ENCODE measurements at places on chromosomes 4 and X.

DNA sequence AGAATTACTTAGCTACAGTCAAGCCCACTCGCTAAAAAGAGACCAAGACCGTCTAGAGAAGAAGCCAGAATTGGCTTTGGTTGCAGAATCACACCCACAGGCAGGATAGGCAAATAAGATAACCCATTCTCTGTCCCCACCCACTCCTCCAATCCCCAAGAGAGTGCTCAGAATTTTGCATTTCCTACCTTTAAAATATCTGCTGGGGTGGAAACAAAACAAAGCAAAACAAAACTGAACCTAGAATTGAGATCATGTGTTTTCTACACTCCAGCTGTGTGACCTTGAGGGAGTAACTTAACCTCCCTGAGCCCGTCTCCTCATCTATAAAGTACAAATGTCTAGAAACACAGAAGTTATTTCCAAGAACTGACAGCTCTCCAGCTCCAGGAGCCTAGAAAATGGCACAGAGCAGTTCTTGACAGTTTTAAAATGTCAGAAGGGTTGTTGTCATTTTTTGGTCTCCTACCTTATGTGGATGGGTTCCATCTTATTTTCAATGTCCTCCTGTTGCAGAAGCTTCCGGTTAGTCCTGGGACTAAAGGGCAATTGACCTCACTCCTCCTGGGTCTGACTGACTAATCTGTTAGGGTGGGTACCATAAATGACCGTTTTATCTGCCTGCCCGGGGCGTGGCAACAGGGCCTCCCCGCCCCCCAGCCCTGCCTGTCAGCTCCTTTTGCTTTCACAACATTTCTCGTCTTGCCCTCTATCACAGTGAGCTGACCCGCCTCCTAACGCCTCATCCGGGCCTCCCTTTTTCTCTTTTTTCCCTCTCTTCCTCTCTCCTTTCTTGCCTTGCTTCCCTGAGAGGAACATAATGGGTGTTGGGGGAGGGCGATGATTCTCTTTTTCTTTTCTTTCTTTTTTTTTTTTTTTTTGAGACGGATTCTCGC is 114.0 kb downstream of the RBM47 start:
- no peak for DNase-seq

DNA sequence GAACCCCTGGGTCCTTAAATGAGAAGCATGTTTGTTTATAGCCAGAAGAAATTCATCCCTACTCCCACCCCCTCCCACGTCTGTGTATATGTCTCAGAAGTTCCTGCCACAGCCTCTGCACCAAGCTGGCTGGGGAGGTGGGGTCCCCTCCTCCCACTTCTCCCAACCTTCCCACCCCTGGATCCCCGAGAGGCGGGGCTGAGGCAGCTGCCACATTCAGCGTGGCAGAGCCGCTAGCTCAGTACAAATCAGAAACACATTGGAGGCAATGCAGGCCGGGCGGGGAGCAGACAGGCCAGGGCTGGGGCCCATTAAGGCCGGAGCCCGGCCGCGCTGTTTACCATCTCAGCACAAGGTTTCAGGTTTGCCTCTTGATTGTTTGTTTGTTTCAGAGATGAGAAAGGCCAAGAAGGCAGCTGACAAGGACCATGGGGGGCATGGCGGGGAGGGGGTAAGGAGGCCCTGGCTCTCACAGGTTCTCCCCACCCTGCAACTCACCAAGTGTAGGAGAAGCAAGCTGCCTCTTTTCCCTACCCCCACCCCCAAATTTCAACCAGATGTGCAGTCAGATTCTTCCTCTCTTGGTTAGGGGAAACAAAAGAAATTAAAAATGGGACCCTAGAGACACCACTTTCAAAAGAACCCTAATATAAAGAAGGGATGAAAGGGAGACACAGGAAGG is 22.3 kb downstream of the PJA1 start:
- no peak for DNase-seq

- DNase-seq, result no peak
These were observed 592.4 kb downstream of the GLUD2 start for GRCh38 chrX:121639781-121640180.

GRCh38 chrX:150896632-150897031 is 1.8 kb downstream of the CD99L2 start:
- DNase-seq, result no peak

DNA sequence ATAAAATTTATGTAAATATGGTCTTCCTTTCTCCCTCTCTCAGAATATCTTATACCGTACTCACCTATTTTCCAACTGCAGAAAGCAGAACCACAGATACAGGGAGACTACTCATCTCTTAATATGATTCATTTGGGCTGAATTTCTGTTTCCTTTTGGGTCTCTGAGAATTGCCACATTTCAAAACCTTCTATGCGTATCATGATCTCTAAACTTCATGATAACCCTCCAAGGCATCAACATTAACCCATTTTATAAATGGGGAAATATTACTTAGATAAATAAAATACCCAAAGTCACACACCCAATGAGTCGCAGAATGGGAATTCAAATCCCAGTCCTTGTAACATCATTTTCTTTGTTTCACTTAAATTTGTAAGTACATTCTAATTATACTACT is 16.6 kb upstream of the PRDM8 start:
- DNase-seq, result no peak

- no peak for DNase-seq
These were observed 42.6 kb downstream of the SHROOM4 start for GRCh38 chrX:50771382-50771781.

DNA sequence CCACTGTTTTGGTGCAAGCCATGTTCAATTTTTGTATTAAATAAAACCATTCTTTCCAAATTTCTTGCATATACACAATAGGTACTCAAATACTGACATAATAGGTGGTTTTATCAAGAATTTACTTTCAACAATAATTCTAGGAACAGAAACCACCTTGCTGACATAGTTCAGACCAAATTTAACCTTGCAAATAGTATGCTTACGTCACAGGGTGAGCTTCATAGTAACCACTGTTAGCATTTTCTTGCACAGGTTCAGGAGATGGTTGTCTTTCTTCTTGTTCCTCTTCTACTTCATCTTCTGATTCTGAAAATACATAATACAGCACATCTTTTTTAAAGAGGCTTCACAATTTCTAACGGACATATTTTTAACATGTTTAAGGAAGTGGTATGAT is 17.6 kb downstream of the G3BP2 start:
- DNase-seq, result no peak

- no peak for DNase-seq
These were observed 5.5 kb upstream of the OPRPN start for GRCh38 chr4:70392057-70392776.

DNA sequence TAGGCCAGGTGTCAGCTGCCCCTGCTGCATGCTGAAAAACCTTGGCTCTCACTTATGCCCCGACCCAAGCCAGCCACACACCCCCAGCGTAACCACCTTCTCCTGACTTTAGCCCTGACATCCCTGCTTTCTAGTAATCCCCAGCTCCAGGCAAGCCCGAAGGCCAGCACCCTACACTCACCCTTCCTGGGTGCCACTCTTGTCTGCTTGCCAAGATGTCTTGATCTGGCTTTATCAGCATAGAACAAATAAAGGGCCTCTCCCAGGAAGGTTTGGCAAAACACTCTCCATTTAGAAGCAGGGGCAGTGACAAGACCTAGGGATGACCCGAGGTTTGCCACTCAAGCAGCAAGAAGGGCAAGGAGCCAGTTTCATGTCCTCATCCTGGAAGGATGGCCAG is 6.8 kb upstream of the MAP9 start:
- no peak for DNase-seq

DNA sequence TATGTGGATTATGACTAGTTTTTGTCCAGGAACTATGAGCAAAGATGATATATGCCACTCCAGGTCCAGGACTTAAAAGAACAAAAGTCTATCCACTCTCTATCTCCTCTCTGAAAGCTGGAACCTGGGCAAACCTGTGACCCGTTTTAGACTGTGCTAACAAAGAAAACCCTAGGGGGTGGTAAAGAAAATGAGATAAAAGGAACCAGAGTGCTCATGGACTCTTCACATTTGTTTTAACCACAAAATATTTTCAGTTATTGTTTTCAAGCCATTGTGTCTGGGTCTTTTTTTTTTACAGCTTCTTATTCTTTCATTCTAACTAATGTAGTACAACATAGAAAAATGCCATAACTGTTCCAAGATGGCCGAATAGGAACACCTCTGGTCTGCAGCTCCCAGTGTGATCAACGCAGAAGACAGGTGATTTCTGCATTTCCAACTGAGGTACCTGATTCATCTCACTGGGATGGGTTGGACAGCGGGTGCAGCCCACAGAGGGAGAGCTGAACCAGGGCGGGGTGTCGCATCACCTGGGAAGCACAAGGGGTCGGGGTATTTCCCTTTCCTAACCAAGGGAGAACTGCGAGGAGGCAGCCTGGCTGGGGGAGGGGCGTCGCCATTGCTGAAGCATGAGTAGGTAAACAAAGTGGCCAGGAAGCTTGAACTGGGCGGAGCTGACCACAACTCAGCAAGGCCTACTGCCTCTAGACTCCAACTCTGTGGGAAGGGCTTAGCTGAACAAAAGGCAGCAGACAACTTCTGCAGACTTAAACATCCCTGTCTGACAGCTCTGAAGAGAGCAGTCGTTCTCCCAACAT is 45.1 kb downstream of the CHM start:
- DNase-seq, result no peak

- DNase-seq, result no peak
These were observed 24.8 kb downstream of the RTL9 start for GRCh38 chrX:110383414-110383813.

GRCh38 chr4:68372588-68372987 is 22.7 kb upstream of the YTHDC1 start:
- DNase-seq, result no peak

DNA sequence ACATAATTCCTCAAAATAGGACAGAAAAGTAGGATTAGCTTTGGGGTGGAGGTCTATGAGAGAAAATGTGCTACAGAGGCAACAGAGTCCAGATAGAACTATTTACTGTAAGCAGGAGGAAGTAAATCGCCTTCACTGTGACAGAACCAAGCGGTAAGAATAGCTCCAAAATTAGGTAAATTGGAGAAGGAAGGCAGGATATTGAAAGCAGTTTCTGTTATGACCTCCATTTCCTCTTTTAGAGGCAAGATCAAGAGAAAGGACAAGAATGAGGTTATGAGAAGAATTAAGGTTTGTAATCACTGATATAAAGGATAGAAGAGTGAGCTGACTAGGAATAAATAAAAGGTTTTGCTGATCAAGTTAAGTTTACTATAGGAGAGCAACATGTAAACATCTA is 44.1 kb upstream of the NEUROG2 start:
- no peak for DNase-seq

DNA sequence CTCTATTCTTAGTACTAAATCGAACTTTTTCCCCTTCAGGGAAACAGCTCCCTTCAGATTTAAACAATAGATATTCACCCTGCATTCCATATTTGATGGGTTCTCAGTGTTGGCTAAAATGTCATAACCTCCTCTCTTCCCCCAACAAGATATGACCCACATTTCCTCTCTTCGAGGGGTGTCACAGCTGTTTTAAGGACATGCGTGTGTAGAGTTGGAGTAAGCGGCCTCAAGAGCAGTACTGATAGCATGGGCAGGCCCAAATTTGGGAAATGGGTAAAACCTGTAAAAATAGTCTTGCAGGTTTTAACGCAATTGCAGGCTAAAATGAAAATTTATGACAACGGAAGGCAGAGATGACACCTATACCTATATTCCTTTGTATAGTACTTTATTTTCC is 28.7 kb downstream of the SAT1 start:
- no peak for DNase-seq

DNA sequence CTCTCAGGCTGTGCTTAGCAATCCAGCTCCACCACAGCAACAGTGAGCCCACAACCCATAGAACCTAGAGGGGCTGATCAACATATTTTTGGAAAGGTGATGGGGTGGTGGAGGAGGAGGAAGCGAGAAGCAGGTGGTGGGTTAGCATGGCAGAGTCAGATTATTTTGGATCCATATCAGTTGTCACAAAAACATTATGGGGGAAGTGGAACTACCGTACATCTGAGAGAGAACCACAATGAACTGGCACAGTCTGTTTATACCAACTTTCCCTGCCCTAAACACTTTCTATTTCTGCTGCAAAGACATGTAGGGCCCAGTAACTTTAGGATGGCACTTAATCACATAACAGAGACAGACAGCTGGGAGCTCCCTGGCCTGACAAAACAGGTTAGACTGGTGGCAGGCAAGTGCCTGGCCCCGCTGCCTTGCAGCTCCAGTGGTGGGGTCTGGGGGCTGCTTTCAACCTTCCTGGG is 4.3 kb downstream of the SLC9A7 start:
- DNase-seq, result no peak

- no peak for DNase-seq
These were observed 26.3 kb upstream of the ADGRL3 start for GRCh38 chr4:61173799-61174198.

- no peak for DNase-seq
These were observed 12.1 kb downstream of the HTRA3 start for GRCh38 chr4:8281519-8282133.

GRCh38 chr4:153905231-153905630 is 116.3 kb upstream of the SFRP2 start:
- DNase-seq, result no peak

DNA sequence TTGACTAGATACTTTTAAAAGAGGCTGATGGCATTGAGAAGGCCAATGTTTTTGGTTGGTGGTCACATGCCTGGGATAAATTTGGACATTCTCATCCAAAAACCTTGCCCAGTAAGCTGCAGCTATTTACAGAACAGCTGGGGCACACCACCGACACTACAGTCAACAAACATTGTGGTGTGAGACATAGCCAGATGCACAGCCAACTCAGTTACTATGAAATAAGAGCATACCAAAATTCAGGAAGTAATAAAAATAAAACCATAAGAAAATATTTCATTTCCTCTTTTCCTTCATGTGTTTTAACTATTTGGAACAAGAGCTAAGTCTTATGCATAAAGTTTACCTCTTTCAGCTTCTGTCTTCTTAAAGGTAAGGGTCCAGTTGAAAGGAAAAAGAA is 8.8 kb downstream of the PPM1K start:
- DNase-seq, result no peak

DNA sequence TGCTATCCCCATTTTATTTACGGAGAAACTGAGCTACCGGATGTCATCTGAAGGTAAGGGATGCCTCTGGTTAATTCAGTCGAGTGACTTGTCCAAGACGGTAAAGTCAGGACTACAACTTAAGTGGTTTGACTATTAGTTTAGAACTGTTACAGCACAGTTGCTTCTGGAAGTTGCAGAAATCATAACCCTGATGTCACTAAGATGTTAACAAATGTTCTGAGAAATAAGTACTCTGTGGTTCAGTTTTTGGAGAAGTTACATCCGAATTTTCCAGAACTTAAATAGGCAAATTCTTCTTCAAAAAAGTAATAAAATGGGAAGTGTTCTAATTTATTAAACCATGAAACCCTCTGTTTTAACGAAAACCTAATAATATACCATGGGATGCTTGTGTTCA is 3.1 kb downstream of the PPA2 start:
- DNase-seq, result no peak

- DNase-seq, result no peak
These were observed 57.3 kb upstream of the SHISA3 start for GRCh38 chr4:42339935-42340406.

GRCh38 chrX:7972586-7972985 is 45.4 kb upstream of the PNPLA4 start:
- DNase-seq, result no peak

All from renal cortex interstitium (tissue), 15 donors.